NCI-H524 treated with DMSO at 0.1 percent for 48 hours (cell line): ENCODE measurements at places on chromosomes 2 and 18.

GRCh38 chr18:38007676-38008330 is 442.2 kb upstream of the CELF4 start:
- DNase-seq: no peak

- no peak for DNase-seq
Observed at GRCh38 chr2:128498589-128498988, 179.9 kb upstream of the HS6ST1 start.

- no peak for DNase-seq
Observed at GRCh38 chr2:158202161-158202815, 100.6 kb downstream of the UPP2 start.

DNA sequence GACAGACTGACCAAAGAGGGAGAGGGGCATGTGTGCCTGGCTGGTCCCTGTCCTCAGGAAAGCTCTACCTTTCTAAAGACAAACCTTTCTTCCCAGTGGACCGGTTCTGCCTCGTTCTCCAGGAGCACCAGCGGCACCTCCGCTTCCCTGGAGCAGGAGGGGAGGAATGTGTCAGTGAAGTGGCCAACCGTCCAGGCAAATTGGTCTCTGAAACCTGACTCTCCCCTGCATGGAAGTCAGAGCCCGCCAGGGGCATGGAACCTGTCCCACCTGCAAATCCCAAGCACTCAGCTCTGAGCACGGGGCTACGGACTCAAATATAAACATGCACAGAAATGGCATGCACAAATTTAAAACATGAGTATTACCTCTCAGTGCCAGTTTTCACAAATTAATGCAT is 62.9 kb downstream of the COL6A3 start:
- no peak for DNase-seq

GRCh38 chr18:65924904-65925303 is 174.1 kb downstream of the CDH7 start:
- DNase-seq: peak; percentile 74

DNA sequence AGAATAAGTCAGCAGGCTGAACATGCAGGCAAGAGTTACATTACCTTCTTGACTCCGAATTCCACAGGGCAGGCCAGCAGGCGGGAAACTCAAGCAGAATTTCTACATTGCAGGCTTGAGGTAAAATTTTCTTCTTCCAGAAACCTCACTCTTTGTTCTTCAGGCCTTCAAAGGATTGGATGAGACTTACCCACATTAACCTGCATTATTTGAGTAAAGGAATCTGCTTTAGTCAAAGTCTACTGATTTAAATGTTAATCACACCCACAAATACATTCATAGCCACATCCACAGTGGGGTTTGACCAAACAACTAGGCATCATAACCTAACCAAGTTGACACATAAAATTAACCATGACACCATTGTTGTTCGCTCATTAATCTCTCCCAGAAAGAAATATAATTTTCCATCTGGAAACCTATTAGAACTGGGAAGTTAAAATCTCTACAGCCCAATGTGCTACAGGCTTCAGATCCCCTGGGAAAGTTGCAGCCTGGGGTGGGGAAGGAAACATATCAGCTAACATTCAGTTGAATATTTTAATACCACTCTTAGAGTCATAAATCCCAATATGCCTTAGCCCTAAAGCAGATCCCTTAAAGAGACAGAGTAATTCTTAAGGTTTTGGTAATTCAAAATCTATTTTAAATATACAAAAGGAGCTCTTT is 468.2 kb upstream of the TNP1 start:
- no peak for DNase-seq

DNA sequence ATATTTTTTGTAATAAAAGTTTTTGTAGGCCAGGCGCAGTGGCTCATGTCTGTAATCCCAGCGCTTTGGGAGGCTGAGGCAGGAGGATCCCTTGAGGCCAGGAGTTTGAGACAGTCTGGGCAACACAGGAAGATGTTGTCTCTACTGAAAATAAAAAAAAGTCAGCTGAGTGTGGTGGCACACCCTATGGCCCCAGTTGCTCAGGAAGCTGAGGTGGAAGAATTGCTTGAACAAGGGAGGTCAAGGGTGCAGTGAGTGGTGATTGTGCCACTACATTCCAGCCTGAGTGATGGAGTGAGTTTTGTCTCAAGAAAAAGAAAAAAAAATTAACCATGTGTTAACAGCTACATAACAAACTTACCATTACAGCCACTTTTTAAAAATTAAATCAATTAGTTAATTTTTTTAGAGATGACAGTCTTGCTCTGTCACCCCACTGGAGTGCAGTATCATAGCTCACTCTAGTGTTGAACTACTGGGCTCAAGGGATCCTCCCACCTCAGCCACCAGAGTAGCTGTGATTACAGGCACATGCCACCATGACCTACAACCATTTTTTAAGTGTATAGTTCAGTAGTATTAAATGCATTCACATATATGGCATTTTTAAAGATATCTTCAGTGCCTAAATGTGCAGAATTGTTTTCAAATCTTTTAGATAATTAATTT is 67.2 kb upstream of the ACYP2 start:
- DNase-seq: no peak

DNA sequence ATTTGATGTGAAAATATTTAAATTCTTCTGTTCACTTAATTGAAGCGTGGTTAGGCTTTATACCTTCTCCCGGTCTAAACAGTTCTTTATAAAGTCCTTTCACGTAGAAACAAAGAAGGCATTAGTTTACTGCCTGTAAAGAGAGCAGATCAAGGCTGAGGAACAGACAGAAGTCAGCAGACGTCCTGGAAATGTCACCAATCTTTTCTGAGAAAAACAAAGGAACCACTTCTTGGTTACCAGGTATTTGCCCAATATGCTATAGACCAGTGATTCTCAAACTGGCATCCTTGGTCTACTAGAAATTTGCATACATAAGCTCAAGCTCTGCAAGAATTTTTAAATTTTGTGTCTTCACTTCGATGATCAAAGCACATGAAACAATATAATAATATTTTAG is 89.2 kb upstream of the STK17B start:
- DNase-seq: no peak
